ENCODE measurements at places on chromosomes 13 and 19. TPM values are rescaled to one million over a fixed set of nuclear protein-coding genes. Genes with fewer than 3 reads are reported as not detected.

Gene ACTL9
- not detected for total RNA-seq

Gene GPR12
- total RNA-seq = not detected

Gene ZNF534
- 0.35 TPM for total RNA-seq

Gene OR10H1
- total RNA-seq = not detected

Gene KLK4
- total RNA-seq = not detected

Gene RNF17
- not detected for total RNA-seq

Gene MCEMP1
- total RNA-seq = 26.4 TPM

Gene RUBCNL
- 1.9 TPM for total RNA-seq

GRCh38 chr13:51858433-51859247, 3.1 kb upstream of the CCDC70 start:
- H3K4me3 ChIP-seq = no peak overlapping the region
- no peak overlapping the region for H3K27ac ChIP-seq
- H3K27me3 ChIP-seq = no peaks in the 10 kb centered on the region
- no peak for DNase-seq
- H3K36me3 ChIP-seq = no peaks in the 10 kb centered on the region
- no peaks in the 10 kb centered on the region for H3K4me1 ChIP-seq

GRCh38 chr19:57088133-57088532, 31.7 kb upstream of the USP29 start:
- peaks cover 57% of the 10 kb centered on the region for H3K27me3 ChIP-seq
- H3K4me1 ChIP-seq = no peaks in the 10 kb centered on the region
- no peak overlapping the region for H3K27ac ChIP-seq
- no peak overlapping the region for H3K4me3 ChIP-seq

GRCh38 chr19:42330241-42330711, 4.8 kb downstream of the MEGF8 start:
- DNase-seq = no peak
- H3K4me1 ChIP-seq = peaks cover 21% of the 10 kb centered on the region
- H3K36me3 ChIP-seq = no peaks in the 10 kb centered on the region
- H3K27ac ChIP-seq = no peak overlapping the region
- H3K4me3 ChIP-seq = no peak overlapping the region
- no peaks in the 10 kb centered on the region for H3K27me3 ChIP-seq

DNA sequence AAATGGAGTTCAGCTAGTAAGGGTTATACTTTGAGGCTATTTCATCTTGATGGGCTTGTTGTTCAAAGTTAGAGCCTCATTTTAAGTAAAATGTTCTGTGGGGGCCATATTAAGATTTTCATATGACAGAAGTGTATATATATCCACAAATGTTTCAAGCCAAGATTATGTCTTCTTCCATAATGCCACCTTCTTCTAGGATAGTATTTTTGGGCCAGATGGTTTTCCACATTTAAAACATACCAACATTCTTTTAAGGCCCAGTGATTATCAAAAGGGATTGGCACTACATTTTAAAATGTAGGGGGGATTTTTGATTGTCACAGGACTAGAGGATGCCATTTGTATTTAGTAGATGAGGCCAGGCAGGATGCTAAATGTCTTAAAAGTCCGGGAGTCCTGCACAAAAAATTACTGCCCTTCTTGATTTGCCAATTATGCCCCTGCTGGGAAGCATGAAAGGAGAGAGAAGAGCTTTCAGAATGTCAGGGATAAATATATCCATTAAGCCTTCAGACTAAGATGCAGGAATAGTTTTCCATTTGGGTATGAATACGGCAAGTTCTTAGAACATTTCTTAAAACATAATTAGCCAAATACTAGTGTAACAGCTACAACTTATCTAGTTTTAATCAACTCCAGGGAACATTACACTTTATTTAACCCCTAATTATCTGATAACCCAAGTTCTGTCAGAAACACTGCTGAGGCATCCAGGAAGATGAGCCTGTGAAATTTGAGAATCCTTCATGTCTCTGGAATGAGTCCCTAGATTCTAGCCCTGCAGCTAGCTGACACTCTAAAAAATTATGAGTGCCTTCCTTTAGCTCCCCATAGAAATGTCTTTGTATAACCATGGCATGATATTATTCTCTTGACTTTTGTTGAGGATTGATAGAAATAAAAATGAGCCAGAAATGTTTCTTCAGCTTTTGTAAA, 34.0 kb downstream of the ITM2B start:
- H3K27ac ChIP-seq = no peak overlapping the region
- no peak overlapping the region for H3K4me3 ChIP-seq
- no peak for DNase-seq
- H3K27me3 ChIP-seq = no peaks in the 10 kb centered on the region

DNA sequence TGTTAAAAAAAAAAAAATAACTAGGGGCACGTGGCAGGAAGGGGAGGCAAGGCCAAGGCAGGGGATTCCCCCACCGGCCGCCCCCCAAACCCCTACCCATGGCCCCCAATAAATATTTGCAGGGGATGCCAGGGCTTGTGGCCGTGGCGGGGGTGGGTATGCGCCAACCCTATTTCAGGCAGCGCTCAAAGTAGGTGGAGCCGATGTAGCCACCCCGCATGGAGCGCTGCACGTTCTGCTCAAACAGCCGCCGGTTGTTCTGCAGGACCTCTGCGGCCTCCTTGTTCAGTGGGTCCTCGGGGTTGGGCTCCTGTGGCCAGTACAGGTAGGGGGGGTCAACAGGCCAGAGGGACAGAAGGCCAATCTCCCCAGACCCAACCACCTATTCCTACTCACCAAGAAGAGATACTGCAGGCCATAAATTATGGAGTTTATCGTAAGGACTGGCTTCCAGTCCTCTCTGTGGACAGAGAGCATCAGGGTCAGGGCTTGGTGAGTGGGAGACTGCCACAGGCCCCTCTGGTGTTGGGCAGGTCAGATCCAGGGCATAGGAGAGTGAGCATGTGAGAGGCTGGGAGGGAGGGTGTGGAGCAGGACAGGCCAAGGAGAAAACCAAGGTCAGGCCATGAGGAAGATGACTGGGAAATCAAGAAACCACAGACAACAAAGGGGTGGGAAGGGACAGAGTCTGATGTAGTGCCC, 1.2 kb upstream of the CHMP2A start:
- no peak for DNase-seq
- H3K4me3 ChIP-seq = peak overlapping the region; percentile 78
- H3K36me3 ChIP-seq = no peaks in the 10 kb centered on the region
- no peak overlapping the region for H3K27ac ChIP-seq
- no peaks in the 10 kb centered on the region for H3K27me3 ChIP-seq

DNA sequence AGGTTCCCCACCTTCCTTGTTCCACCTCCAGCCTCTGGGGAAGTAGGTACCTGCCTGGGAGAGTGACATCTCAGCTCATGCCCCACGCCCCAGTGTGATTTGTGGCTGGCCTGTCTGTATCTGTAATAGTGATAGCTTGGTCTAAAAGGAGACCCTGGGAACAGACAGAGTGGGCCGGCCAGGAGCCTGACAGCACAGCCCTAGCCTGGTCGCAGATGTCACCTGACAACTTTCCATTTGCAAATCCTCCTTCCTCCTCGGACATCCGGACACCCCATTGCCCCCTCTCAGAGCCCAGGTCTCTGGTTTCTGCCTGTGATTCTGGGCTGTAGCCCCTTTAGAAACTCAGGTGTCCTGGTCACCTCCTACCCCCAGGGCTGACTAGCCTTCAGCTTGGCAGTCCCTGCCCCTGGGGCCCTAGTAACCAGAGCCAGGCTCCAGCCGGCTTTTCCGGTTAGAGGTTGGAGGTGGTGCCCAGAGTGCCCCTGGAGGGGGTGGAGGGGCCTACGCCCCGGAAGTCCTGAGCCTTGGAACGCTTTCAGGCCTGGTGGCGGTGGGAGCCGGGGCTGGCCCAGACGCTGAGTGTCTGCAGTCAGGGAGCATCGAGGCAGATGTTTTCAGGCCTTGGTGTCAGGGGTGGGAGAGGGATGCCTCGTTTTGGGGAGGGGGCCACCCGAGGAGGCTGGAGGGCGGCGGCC, 6.5 kb downstream of the LRRC8E start:
- no peak overlapping the region for H3K27ac ChIP-seq
- no peaks in the 10 kb centered on the region for H3K4me1 ChIP-seq
- peak; percentile 82 for DNase-seq
- no peaks in the 10 kb centered on the region for H3K36me3 ChIP-seq
- H3K4me3 ChIP-seq = no peak overlapping the region

DNA sequence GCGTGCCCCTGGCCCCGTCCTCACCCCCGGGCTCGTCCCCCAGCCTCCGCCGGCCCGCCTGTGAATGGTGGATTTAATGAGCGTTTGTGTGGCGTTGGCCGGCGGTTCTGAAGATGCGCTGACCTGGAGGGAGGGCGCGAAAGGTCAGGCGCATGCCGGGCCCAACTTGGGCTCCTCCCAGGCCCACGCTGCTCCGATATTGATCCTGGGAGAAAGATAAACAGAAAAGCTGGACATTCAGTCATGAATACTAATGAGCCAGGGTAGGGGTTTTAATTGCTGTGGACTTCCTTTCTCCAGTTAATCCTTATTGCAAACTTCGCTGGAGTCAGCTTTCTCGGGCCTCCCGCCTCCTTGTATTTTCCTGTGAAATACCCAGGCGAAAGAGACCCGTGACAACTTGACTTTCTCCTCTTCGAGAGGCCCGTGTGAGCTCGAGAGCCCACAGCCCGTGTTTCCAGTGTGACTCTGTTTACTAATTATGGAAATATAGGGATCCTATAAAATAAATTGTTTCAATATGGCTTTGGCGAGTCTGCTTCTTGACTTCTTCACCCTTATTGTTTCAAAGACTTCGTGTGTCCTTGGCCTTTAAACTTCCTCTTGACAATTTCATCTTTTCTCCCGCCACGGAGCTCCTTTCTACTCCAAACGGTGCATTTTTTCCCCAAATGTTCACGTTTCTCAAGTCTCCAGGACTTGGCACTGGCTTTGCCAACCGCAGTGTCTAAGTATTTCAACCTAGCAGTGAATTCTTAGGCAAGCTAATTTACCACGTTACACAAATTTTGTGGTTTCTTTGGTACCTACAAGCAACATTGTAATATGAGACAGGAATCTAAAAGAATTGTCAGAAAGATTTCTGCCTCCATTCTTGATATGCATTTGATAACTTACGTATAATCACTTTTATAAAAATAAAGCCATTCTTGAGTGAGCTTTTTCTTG, 10.5 kb downstream of the ZIC2 start:
- H3K4me3 ChIP-seq = no peak overlapping the region
- H3K4me1 ChIP-seq = no peaks in the 10 kb centered on the region
- no peak for DNase-seq
- peaks cover 100% of the 10 kb centered on the region for H3K27me3 ChIP-seq
- H3K27ac ChIP-seq = no peak overlapping the region

- no peaks in the 10 kb centered on the region for H3K4me1 ChIP-seq
- H3K4me3 ChIP-seq = no peak overlapping the region
- H3K36me3 ChIP-seq = no peaks in the 10 kb centered on the region
- H3K27me3 ChIP-seq = no peaks in the 10 kb centered on the region
- no peak for DNase-seq
These were observed 165.4 kb upstream of the PCDH9 start for GRCh38 chr13:67395577-67395976.

GRCh38 chr19:45311621-45312020, 11.1 kb downstream of the CKM start:
- no peak for DNase-seq
- peaks cover 48% of the 10 kb centered on the region for H3K27me3 ChIP-seq
- no peak overlapping the region for H3K27ac ChIP-seq
- H3K4me3 ChIP-seq = no peak overlapping the region
- no peaks in the 10 kb centered on the region for H3K36me3 ChIP-seq

- no peak overlapping the region for H3K4me3 ChIP-seq
- H3K27me3 ChIP-seq = peaks cover 9% of the 10 kb centered on the region
- no peak overlapping the region for H3K27ac ChIP-seq
- H3K36me3 ChIP-seq = no peaks in the 10 kb centered on the region
- DNase-seq = peak; percentile 57
- no peaks in the 10 kb centered on the region for H3K4me1 ChIP-seq
These were observed 10.1 kb downstream of the OR1I1 start for GRCh38 chr19:15091918-15092753.

DNA sequence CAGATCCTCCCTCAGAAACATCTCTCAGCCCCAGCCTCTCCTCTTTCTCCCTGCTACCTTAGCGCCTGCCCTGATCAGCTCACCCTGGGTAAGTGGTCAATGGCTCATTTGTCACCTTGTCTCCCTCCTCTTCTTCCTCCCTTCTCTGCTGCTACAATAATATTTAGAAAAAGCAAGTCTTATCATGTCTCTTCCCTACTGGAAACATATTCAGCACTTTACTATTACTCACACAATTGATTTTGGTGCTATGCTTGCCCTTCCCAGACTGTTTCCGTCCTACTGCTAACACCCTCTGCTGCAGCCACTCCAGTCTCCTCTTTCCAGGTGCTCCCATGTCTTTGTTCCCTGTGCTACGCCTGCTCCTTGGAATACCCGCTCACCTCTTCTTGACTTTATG, 35.8 kb downstream of the ESD start:
- H3K4me1 ChIP-seq = peaks cover 28% of the 10 kb centered on the region
- H3K27me3 ChIP-seq = no peaks in the 10 kb centered on the region
- DNase-seq = no peak
- H3K36me3 ChIP-seq = no peaks in the 10 kb centered on the region
- no peak overlapping the region for H3K4me3 ChIP-seq

DNA sequence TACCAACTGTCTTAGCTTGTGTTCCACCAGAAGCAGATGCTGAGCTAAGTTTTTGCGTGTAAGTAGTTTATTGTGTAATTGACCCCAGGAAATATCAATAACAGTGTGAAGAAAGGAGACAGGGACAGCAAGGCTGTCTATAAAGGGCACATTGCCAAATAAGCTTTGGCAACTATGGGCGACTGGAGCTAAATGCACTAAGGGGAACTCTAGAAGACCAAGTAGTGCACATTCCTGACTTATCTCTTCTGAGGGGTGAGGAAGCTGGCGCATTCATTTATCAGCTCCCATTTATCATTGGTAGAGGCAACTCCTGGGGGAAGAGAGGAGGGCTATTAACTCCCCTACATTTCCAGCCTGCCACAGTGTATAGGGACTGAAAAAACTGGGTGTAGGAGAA, 135.0 kb downstream of the DLEU7 start:
- no peaks in the 10 kb centered on the region for H3K36me3 ChIP-seq
- no peak overlapping the region for H3K27ac ChIP-seq
- H3K4me1 ChIP-seq = peaks cover 31% of the 10 kb centered on the region
- DNase-seq = no peak
- no peaks in the 10 kb centered on the region for H3K27me3 ChIP-seq
- no peak overlapping the region for H3K4me3 ChIP-seq
